ENCODE measurements at places on chromosomes 11 and 22.
A peak's percentile ranks its signal among the peaks of the same experiment; 100 is the strongest.

GRCh38 chr22:25880524-25880923, 138.5 kb downstream of the MYO18B start:
- no peak for DNase-seq

DNA sequence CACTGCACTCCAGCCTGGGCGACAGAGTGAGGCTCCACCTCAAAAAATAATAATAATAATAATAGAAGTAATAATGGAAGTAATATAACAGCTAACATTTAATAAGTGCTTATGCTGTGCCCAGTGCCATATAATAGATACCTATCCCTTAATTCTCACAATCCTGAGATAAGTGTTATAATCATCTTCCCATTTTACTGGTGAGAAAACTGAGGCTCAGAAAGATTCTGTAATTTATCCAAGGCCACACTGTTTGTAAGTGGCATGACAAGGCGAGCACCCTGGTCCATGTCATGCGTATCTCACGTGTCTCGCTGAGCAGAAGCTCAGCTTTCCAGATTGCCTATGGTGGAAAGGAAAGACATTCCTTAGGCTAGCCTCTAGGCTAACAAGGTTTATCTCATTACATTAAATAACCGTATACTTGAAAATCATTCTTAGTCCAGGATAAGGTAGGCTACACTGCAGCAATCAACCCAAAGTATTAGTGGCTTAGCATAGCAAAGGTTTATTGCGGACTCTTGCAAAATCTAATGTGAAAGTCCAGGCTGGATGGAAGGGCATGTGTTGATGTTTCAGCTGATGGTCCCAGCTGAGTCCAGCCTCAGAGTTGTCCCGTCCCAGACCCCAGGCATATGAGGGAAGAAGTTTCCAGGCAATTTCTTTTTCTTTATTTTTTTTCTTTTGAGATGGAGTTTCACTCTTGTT, 15.0 kb upstream of the LDLRAD3 start:
- no peak for DNase-seq

- DNase-seq, result peak; percentile 78
These were observed 31.9 kb downstream of the FBLN1 start for GRCh38 chr22:45534339-45535192.

DNA sequence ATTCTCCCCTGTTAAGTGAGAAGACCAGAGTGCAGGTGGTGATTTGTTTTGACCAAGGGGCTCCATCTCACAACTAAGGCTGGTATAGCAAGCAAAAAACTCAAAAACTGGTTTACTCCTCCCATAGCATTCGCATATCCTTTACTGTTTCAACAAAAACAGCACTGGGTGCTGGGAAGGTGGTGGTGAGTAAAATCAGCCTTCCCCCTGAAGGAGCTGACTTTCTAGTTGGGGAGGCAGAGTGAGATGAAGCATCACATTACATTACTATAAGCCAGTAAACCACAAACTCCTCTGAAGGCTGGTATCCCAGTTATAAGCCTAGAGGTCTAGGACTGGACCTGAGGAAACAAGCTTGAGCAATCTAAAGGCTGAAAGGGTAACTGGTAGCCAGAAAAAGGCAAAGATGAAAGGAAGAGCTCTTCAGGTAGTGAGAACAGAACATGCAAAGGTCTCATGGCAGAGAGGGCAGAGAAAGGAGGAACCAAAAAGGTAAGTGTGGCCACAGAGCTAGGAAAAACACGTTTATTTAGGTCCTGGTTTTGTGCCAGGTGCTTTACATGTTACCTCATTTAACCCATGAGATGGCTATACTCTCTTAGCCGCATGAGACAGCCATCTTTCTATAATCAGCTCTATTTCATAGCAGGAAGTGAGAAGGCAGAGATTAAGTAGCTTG, 22.3 kb downstream of the TMEM123 start:
- DNase-seq, result no peak

DNA sequence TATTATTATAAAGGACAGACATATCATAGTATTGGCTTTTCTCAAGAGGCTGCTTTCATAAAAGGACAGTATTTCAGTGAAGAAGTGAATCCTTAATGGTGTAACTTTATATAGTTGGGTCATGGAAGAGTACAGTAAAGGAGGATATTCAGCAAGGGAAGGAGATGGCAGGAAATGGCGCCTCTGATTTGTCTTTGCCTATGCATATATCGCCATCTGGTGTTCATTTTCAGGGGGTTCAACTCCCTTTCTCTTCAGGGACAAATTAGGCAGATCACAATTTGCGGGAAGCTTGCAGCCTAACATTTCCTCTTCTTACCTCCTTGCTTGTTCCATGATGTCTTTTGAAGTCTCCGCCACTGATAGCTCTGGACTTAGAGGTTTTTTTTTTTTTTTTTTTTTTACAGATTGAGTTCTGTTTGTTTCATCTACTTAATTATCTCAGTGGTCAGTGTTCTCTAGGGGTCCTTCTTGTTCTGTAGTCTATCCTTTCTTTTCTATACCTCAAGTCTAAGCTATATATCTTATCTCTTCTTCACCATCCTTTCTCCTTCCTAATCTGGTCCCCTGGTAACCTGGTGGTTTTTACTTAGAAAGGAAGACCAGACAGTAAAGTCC, 21.8 kb upstream of the RRM1 start:
- DNase-seq, result peak; percentile 52

DNA sequence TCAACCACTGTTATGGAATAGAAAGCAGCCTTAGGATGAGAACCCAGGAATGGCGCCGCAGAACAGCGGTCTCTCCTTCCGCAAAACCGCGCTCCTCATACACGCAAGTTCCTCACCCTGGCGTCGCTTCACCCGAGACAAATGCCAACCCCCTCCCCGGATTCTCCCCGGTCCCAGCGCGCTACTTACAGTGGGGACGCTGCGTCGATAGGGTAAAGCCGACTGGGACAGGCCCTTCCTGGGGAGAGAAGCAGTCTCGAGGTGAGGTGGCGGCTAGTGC, 287 bp downstream of the RPS13 start:
- DNase-seq, result no peak

- peak; percentile 21 for DNase-seq
These were observed at the start of gene TMA7B for GRCh38 chr22:39959640-39960447. Gene TMA7B (plus strand): TSS chr22:39960397. CDS start chr22:39964375, 3,978 bp downstream.

GRCh38 chr11:62315431-62315830, 16.6 kb upstream of the SCGB1D4 start:
- DNase-seq, result no peak

- no peak for DNase-seq
These were observed 41.6 kb upstream of the PHF21B start for GRCh38 chr22:45051419-45051818.

- no peak for DNase-seq
These were observed 12.4 kb upstream of the PRAME start for GRCh38 chr22:22571429-22571828.

DNA sequence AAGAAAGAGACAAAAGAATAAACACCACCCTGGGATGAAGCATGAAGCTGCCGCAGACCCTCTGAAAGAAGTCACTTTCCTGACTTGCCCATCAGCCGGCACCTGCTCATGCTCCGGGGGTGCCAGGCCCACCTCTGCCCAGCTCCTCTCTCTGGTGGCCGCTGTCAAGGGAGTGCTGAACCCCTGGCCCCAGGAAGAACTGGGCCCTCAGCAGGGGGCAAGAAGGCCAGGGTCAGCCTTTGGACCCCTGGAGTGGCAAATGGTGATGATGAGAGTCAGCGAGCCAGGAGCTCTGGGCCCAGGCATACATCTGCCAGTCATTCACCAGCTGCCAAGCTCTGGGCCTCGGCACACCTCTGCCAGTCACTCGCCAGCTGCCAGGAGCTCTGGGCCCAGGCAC, 17.4 kb downstream of the TTLL8 start:
- no peak for DNase-seq

DNA sequence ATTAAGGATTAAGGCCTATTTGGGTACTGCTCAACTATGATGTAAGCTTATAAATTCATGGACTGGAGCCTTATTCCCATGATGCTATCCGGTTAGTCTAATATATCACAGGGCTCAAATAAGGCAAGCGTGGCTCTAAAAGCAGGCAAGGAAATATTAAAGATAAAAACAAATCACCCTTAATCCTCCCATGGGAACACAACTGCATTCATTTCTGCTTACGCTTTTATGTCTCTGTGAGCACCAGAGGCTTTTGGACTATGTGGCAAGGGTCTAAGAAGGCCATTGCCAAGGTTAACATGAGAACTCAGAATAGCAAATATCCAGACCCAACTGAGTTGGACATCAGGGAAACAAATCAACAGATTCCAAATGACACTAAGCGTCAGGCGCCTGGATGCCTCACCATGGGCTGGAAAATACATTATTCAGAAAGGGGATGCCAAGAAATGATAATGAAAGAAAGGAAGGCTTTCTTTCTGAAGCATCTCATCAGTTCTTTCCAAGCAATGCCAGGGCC, 138.1 kb downstream of the SLC1A2 start:
- no peak for DNase-seq

DNA sequence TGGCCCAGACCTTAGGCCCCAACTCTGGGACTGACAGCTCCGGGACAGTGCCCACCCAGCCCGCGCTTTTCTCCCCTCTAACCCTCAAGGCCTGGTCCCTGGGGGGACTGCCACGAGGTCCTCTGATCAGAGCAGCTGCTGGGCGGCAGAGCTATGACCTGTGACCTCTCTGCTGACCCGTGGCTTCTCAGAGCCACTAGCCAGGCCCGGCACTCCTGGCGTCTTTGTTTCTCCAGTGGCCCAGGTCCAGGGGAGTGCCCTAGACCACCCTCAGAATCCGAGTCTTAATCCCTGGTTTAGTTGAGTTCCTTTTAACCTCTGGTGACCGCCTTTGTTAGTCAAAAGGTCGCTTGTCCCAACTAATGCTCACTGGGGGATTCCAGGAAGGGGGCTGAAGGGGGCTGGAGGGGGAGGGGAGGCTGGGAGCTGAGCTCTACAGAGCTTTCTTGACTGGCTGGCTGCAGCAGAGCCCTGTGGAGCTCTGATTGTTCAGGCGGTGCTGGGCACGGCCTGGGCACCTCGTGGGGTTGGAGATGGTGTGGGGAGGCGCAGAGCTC, 1.2 kb downstream of the FBLN1 start:
- DNase-seq, result no peak

DNA sequence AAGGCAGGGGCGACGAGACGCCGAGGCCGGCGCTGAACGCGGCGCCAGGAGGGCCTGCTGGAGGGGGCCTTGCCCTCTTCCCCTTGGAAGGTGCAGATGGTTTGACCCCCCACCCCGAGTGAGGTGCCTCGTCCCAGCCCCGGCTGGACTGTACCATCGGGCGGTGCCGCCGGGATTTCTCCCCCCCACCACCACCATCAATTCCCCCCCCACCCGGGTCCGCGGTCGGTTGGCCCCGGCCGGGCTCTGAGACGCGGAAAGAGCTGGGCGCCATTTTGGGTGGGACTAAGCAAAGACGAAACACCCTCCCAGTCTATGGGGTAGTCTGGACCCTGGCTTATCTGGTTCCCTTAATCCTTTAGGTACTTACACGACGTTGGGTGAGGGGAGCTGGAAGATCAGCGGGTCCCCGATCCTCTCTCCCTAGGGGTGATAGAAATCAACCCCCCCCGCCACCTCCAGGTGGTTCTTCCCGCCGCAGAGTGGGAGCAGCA, at the start of gene PRDM10:
Gene PRDM10 (minus strand): TSS at position 484 of the 494 bp plus-strand sequence. CDS start 41,871 bp downstream, outside the sequence.
- DNase-seq, result peak; percentile 79
